ENCODE measurements at places on chromosomes 6 and 20.

GRCh38 chr6:6497541-6497940 is 91.0 kb upstream of the LY86 start:
- DNase-seq: no peak

DNA sequence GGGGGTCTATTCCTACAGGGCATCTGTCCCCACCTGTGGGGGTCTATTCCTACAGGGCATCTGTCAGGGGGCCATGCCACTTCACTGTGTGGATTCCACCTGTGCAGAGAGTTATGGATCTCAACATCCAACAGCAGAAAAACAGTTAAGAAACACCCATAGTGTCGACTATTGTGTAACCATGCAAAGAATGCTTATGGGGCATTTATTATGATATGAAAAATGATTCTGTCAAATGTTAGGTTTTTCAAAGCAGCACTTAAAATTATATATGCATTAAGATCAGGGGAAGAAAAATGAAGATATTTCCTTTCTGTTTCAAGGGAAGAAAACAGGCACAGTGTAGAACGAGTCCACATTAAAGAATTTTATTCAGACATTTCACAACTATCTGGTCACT is 2.9 kb downstream of the GPR31 start:
- DNase-seq: no peak

- no peak for DNase-seq
These were observed 24.0 kb upstream of the INSM1 start for GRCh38 chr20:20343932-20344331.

GRCh38 chr6:152634773-152635172 is 2.4 kb downstream of the SYNE1 start:
- no peak for DNase-seq

DNA sequence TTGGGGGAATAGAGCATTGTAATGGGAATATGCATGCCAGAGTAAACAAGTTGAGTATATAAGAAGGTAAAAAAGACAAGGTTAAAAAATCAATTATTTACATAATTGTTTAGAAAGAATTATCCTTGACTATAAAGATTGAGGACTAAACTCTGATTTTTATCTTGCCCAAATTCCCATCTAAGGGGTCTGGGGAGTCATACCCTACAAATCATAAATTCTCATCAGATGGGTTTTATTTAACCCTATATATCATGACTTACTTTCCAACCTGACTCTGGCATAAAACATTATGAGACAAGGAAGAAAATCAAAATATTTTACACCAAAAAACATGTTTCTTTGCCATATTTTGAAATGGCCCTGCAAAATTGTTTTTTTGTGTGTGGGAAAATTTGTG is 12.7 kb downstream of the OR2B2 start:
- DNase-seq: no peak

GRCh38 chr6:7953753-7954152 is 43.2 kb upstream of the TXNDC5 start:
- no peak for DNase-seq

DNA sequence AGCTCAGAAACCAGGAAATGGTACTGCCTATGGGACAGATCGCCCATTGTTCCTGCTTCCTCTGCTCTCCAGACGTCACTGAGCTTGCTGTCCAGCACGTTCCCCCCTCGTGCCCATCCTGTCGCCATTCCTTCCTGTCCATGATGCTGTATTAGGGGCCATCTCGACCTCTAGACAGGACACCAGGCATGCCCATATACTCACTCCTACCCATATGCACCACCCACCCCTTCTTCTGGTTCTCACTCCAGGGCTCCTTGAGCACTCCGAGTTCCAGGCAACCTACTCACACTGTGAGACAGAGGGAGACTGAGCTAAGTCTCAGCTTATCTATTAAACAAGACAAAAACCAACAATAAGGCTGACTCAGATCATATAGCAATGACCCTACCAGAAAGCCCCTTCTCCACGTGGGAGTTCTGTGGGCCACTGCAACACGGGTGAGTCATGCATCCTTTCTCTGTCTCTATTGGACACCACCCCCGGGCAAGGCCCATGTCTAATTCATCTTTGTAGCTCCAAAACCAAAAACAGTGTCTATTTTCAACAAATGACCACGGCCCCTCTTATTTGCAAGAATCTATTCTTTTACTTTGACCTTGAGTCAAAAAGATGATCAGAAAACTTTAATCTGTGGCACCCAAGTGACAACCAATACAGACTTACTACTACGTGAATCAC is 65.7 kb downstream of the PSMG4 start:
- DNase-seq: peak; percentile 65

DNA sequence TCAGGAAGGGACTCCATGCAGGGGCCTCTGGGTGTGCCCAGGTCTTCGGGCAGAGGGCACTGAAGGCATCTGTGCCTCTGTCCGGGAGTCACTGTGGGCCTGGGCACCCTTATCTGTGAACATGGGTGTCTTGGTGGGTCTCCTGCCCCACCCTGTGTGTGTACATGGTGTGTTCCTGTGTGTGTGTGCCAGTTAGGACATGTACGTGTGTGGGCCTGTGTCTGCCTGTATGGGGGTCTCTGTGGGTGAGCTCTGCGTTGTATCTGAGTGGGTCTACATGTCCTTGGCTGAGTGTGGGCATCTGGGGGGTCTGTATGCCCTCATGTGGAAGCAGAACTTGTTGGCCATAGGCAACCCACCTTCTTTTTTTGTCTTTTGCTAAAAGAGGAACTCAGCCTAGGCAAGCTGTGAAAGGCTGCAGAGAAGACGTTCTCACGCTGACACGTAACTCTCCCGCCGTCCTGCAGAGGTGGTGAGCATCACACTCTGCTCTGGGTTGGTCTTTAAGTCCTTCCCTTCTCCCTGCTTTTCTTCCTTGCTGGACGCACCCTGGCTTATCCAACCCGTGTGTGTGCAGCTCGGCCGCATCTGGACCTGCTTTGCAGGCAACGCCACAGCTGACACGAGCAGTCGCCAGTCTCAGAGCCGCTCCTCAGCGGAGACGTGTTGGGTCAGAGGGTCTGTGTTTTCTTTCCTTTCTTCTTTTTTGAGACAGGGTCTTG is 532 bp upstream of the NPBWR2 start:
- peak; percentile 68 for DNase-seq

GRCh38 chr6:7196019-7196402 is 88.2 kb downstream of the RREB1 start:
- DNase-seq: no peak

DNA sequence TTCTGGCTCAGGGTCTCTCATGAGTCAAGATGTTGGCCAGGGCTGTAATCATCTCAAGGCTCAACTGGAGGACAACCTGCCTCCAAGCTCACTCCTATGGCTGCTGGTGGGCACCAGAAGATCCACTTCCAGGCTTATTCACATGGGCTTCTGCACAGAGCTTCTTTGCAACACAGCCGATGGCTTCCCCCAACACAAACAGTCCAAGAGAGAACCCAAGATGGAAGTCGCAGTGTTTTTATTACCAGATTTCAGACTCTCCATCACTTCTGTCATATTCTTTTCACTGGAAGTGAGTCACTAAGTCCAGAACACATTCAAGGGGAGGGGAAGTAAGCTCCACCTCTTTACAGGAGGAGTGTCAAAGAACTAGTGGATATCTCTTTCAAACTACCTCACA is 75.5 kb downstream of the CD164 start:
- DNase-seq: no peak

- DNase-seq: no peak
These were observed 22.6 kb downstream of the MAS1 start for GRCh38 chr6:159913375-159913774.

GRCh38 chr6:31060145-31060544 is 49.9 kb downstream of the MUC22 start:
- DNase-seq: no peak

GRCh38 chr6:2264932-2265331 is 19.5 kb upstream of the GMDS start:
- no peak for DNase-seq

DNA sequence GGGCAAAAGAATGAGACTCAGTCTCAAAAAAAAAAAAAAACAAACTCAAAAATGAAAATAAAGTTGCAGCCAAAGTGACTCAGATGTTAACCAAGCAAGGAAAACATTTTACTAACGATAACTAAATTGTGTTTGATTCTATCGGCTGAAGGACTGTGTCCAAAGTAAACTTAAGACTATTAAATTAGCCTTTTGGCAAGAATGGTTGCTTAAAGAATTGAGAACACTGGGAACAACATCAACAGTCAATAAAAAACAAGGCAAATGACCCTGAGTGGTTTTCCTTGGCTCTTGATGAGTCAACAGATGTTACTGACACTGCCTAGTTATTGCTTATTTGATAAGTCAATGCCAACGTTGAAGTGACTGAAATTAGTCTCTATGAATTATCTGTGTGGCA is 36.7 kb downstream of the POU3F2 start:
- no peak for DNase-seq

DNA sequence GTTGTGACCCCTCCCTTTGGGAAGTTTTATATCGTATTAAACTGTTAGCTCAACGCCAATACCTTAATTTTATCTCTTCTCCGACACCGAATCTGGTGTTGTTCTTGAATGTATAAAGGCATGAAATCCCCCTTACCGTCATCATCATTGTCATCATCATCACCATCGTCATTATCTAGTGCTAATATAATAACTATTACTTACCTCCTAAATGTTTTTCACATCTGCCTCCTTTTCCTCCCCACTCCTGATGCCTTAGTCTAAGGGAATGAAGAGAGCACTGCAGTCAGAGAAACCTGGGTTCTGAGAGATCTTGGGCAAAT is 677 bp upstream of the ZBTB24 start:
- no peak for DNase-seq

GRCh38 chr6:164455835-164456234 is 853.6 kb downstream of the C6orf118 start:
- DNase-seq: no peak

- DNase-seq: no peak
These were observed 153.4 kb downstream of the MBOAT1 start for GRCh38 chr6:20058912-20059311.

DNA sequence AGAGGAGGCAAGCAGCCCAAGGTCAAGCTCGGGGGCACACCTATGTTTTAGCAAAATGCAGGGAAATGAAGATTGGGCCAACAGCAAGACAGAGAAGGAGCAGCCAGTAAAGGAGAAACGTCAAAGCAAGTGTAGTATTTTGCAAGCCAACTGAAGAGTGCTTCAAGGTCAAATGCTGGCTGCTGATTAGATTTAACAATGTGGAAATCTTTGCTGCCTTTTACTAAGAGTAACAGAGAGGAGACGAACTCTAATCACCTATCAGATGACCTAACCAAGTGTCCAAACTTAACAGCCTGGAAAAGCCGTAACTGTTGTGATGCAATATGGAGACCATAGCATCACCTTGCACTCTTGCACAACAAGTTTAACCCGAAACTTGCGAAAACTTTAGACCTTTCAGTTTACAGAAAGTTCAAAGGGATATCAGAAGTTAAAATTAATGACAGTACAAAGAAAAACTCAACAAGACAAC is 30.4 kb downstream of the AKIRIN2 start:
- DNase-seq: no peak

DNA sequence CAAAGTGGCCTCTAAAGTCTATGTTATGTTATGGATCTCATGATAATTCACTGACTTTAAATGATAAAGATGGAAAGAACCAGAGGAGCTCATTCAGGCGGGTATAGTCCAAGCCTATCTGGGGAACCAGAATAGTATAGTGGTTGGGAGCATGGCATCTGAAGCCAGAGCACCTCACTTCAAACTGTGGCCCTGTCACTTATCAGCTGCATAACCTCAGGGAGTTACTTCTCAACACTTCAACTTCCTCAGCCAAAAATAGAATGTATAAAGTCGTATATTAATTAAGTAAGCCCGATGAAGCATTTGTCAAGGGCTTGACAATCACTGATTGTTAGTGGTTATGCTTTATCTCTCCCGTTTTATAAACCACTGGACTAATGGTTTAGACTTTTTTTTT is 112.7 kb downstream of the RTN4IP1 start:
- no peak for DNase-seq

DNA sequence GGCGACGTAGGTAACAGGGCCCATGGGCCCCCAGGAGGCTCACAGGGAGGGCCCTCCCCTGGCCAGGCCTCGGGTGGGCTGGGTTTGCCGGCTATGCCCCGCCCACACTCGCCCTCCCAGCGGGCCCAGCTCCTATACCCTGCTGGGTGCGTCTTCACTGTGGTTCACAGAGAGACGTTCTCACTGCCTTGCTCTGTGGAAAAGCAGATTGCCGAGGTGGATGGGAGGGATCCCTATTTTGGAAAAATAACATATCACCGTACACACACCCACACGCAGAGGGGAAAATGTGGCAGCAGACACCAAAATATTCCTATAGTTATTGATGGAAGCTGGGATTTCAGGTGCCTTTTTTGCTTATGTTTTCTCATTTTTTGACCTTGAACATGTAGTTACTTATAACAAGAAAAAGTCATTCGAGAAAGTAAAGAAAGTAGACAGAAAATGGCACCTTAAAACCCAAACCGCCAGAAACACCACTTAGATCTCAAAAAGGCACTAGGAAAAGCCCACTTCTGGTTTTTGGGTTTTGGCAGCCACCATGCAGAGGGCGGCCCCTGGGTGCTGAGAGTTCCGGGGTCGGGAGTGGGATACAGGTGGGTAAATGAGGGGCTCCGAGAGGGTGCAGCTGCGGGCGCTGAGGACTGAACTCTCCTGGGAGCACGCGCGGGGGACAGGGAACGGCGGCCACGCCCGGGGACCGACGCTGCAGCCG is 49.4 kb downstream of the TMEM242 start:
- peak; percentile 82 for DNase-seq

DNA sequence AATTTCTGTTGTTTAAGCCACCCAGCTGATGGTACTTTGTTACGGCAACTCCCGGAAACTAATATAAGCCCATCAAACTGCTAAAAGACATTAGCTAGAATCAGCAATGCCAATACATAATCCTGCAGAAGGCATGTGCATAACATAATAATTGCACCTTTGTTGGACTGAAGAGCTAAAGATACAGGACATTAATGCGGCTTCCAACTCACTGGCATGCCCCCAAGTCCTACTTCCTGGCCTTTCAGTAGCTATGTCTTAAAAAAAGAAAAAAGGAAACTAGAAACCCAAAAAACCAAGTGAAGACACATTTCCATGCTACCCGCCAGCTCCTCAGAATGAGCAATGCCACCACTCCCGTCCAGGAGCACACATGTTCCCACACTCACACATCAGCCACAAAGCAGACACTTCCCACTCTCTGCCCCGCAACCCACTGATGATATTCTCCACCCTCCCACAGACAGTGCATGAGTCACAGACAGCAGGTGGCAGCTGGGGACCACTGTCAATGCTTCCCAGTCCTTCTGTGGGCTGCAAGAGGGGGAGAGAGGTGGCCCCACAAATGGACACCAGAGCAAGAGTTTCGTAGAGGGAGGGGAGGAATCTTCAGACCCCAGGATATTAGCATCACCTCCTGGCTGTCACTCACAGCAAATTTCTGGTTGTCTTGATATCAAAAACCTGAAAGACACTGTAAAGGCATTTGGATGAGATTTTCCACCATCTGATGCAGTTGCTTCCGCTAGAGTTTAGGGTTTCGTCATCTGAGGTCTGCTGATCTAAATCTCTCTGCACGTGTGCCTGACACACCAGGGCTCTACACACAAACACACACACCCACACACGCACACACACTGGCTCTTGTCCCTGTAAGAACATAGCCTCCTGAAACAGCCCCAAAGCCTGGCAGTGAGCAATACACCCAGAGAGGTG is 32.8 kb downstream of the GFOD1 start:
- DNase-seq: peak; percentile 30

- peak; percentile 32 for DNase-seq
These were observed 61.1 kb upstream of the CCN6 start for GRCh38 chr6:111992851-111993250.

GRCh38 chr6:35602133-35602946 is 86.4 kb downstream of the FKBP5 start:
- no peak for DNase-seq
